ENCODE measurements at places on chromosomes 6 and 20. TPM values are rescaled to one million over a fixed set of nuclear protein-coding genes. Genes with fewer than 3 reads are reported as not detected.

- ATAC-seq = no peak
These were observed 180.6 kb downstream of the PTPRK start for GRCh38 chr6:128339635-128340450.

DNA sequence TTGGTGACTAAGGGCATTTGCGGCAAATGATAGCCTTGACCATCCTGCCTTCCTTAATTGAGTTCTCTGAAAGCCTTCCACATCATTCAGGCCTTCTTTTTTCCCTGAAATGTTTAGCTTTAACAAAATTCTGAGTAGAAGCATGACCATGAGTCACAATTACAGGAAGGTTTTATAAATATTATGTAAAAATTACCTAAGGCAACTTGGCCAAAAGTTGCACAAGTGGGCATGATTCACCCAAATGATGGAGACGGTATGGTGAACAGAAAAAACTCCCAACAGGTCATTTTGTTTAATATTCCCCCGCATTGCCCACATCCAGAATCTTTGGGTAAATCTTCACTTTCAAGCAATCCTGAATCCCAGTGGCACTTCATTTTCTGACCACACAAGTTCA lies 37.0 kb downstream of the MC3R start:
- no peak for ATAC-seq

DNA sequence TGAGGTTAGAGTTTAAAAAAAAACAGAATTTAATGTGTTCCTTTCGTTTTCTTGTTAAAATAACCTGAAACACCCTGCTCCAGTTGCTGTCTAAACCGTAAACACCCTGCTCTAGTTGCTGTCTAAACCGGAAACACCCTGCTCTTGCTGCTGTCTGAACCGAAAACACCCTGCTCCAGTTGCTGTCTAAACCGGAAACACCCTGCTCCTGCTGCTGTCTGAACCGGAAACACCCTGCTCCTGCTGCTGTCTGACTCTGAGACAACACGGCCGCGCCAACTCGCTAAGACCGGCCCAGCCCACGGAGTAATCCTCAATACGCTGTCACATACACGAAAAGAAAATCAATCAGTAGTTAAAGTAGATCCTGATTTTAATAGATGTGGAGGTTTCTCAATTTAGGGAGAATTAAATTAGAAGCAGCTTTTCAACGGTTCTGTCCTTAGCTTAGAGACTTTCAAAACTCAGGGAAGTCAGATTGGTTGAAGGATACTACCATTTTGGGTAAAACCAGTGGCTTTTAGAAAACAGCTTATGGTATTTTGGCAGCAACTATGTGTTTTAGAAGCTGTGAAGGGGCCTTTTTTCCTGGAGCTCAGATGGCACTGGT lies 98.3 kb downstream of the RAMACL start:
- peak; percentile 75 for ATAC-seq

DNA sequence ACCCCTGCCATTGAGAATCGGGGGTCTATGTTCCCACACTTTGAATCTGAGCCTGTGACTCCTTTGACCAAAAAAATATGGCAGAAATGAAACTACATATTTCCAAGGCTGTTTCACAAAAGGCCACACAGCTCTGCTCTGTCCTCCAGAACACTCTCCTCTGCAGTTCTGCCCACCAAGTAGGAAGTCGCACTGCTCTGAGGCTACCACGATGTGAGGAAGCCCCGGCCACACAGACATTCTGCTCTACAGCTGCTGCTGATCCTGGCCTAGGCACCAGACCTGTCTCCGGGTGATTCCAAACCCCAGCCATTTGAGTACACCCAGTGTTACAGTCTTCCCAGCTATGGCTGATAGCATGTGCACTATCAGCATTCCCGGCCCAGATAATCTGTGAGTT lies 85.1 kb downstream of the LYRM4 start:
- no peak for ATAC-seq

DNA sequence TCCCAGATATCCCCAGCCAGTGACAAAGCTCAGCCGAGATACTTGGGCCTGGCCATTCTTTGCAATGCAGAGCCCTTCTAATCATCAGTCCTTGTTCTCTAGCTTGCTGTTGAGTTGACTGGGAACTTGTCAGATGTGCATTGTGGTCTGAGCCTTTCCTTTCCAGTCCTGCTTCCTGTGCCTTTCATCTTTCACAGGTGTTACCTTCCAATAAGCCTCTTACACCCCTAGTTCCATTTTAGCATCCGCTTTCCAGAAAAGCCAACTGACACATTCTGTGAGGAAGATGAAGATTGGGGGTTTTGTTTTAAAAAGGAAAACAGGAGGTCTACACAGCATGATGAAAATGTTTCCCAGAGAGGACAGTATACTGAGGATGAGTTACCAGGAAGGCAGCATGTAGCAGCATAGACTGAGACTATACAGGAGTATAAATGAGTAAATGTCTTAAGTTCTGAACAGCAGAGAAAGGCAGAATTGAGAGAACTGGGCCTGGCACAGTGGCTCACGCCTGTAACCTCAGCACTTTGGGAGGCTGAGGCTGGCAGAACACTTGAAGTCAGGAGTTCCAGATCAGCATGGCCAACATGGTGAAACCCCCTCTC lies 5.6 kb upstream of the CEP85L start:
- no peak for ATAC-seq

GRCh38 chr6:33698494-33698893 lies 13.0 kb downstream of the UQCC2 start:
- ATAC-seq = no peak

DNA sequence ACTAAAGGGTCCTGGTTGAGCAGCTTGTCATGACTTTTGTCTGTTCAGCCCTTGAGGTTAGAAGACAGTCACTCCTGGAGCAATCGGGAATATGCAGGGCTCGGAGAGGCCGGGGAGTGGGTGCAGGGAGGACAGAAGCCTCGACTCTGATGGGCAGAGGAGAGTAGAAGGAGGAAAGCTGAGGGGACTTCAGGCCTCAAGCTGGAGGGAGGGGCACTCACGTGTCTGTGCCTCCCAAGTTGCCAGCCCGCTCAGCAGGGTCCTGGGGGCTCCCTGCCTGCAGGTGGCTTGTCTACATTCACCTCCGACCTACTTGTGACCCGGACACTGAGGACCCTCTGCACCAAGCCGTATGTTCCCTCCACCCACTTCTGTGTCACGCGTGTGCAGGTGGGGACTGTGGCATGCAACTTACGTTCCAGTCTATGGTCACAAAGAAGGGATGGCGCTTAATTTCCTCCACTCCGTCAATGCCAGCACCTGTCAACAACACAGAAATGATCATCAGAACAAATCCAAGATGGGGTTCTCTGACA lies 86.8 kb upstream of the MPC1 start:
- no peak for ATAC-seq

- ATAC-seq = no peak
These were observed 1.2 kb downstream of the FAM8A1 start for GRCh38 chr6:17601386-17601703.

DNA sequence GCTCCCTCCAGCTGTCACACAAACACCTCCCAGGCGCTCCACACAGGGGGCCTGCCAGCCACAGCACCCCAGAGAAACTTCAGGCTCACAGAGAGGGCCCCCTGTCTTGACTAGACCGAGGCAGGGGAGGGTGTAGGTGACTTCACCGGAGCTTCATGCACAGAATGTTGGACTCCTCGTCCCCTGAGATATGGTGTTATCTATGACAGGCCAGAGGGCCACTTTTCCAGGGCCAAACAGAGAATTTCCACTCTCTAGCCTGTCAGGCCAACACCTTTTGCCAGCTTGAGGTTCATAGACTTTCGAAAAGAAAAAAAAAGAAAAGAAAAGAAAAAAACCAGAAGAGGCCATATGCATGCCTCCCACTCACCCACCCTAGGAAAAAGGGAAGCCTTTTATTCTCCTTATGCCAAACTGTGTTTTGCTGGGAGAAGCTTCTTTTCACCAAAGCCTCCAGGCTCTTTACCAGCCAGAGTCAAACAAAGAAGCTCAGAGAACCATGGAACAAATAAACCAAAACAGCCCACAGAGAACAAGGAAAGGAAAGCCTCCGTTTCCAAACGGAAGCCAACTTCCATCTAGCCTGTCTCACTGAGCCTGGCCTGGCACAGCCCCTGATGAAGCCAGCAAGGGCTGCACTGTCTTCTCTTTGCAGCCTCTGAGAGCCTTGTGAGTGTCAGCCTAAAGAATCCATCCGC lies 313.2 kb upstream of the JARID2 start:
- no peak for ATAC-seq

GRCh38 chr20:57756213-57756612 lies 46.4 kb upstream of the PMEPA1 start:
- ATAC-seq = no peak

GRCh38 chr20:694496-694895 lies 18.9 kb upstream of the SCRT2 start:
- ATAC-seq = no peak

DNA sequence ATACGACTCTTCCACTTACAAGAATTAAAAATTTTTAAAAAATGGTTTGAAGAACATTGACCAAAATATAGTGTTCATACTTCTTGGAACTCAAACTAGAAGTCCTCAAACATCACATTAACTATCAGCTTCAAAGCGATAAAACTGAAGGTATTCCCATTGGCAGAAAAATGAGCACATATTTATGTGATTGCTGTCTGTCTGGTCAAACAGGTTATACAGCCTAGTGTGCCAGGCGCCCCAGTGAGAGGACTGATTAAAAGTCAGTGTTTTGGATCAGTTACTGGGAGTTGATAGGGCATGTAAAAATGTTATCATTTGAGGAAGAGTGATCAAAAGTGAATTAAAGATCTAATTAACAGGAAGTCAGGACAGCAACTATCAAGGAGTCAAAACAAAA lies 738.8 kb downstream of the HDGFL1 start:
- no peak for ATAC-seq

- no peak for ATAC-seq
These were observed 78.5 kb upstream of the TRDN start for GRCh38 chr6:123715006-123715863.

DNA sequence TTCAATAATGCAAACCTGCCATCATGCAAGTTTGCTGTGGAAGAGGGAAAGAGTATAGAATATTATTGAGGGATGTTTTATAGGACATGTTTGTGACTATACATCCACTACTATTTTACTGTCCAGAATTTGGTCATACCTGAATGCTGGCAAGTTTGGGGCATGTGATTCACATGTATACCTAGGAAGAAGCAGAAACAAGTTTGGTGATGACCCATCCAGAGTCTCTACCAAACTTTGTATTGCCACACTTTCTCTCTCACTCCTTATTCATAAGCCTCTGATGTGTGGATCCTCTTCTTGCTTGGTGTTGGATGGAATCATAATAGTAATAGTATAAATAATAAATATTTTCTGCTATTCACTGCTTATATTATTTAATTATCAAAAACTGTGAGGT lies 108.5 kb upstream of the FLRT3 start:
- ATAC-seq = no peak

- no peak for ATAC-seq
These were observed 198.3 kb downstream of the ZNF217 start for GRCh38 chr20:53395188-53395923.

- no peak for ATAC-seq
These were observed 94.6 kb upstream of the SUPT3H start for GRCh38 chr6:45472382-45472781.

DNA sequence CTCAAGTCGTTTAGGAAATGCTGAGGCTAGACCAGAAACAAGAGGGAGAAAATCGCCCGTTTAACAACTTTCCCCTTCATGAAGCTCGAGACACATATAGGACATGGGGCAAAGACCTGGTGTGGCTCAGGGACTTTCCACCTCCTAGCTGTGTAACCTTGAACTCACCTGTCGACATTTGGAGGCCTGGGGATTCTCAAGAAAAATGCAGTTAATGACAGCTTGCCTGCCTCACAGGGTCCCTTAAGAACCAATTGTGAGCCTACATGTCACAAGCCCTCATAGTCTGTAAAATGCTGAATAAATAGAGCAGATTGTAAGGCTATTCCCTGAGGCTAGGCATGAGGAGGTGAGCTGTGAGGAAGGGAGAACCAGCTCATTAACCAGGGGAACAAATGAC lies 35.1 kb downstream of the MGME1 start:
- no peak for ATAC-seq

DNA sequence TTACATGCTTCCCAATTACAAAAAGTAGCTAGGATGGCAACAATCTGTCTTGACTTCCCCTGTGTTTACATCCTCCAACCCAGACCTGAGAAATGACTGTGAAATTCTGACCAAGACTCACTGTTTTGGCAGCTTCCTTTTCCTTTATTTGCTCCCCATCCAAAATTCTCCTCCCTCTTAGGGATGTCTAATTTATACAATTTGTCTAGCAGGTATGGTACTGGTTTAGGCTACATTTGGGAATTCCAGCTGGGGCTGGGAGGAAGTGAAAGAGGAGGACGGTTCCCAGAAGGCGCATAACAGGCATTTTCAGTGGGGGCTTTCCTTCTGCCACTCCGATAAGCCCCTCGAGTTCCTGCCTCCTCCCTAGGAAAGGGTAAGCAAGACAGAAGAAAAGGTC lies 231.5 kb upstream of the BTBD3 start:
- no peak for ATAC-seq

DNA sequence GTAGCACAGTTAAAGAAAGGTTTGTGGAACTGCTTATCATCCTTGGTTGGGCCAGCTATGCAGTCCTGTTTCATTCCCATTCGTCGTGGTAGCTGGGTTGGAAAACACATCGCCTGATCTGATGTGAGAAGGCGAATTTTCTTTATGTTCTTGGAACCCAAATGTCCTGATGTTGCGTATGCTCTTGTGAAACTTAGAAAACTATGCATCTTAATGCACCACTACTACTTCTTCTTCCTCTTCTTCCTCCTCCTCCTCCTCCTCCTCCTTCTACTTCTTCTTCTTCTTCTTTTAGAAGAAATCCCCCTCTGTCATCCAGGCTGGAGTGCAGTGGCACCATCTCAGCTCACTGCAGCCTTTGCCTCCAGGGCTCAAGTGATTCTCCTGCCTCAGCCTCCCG lies 381.6 kb downstream of the UTRN start:
- ATAC-seq = no peak

DNA sequence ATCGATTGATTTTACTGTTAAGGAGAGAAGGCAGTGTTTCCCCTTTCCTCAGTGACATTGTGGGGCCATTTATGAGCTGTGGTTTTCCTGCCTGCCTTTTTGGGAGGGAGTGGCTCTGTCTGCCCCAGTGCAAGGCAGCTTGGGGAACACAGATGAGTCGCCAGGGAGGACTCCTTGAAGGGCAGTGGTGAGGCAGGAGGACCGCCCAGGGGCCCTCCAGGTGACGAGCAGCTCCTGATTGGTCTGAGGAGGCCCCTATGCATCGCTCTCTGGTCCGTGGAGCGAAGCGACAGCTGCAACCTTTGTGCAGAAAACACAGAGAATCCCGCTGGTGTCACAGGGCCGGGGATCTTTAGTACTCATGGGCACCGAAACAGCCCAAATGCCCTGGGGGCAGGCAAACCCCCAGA lies 100.3 kb downstream of the TMEM242 start:
- no peak for ATAC-seq

- ATAC-seq = no peak
These were observed 235.6 kb downstream of the PLCB1 start for GRCh38 chr20:8367689-8368088.

GRCh38 chr6:23618366-23618765 lies 507.6 kb upstream of the NRSN1 start:
- no peak for ATAC-seq

GRCh38 chr6:91719414-91719813 lies 1132.5 kb upstream of the MAP3K7 start:
- no peak for ATAC-seq

Gene DZANK1
- total RNA-seq = 1.9 TPM

Gene OPRM1
- total RNA-seq = 0.27 TPM

Gene TRIM15
- total RNA-seq = not detected

Gene PAX1
- total RNA-seq = not detected

Gene NECAB3
- total RNA-seq = 30.6 TPM

Gene TMEM14C
- total RNA-seq = 157 TPM

Gene DAAM2
- 200 TPM for total RNA-seq
